NCI-H1048 (cell line): ENCODE measurements at places on chromosomes 6 and 20.

GRCh38 chr6:122652431-122652830 is 42.2 kb downstream of the PKIB start:
- no peak for DNase-seq

DNA sequence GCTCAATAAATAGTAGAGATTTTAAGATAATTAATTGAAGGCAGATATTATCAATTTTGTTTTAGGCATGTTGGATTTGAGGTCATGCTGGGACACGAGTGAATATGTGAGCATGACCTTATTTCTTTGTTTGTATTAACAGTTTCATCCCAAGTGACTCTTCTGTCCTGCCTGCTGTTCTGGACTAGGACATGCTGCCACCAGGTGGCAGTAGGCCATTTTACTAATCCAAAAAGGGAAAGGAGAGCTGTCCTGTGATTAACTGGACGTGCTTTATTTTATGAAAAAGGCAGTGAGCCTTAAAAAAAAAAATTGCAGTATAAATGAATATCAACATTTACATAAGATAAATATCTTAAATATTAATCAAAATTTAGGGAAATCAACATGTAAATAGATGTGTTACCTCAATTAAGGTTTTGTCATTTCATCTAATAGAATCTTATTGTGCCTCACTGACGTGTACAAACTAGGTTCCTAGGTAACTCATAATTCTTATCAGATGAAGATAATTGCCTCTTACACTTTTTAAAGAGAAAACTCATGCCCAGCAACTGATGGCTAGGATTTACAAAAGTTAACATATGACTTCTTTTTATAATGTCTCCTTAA is 49.8 kb downstream of the FRK start:
- DNase-seq: no peak

- no peak for DNase-seq
Measured at GRCh38 chr6:148513145-148514071, 170.8 kb downstream of the SASH1 start.

DNA sequence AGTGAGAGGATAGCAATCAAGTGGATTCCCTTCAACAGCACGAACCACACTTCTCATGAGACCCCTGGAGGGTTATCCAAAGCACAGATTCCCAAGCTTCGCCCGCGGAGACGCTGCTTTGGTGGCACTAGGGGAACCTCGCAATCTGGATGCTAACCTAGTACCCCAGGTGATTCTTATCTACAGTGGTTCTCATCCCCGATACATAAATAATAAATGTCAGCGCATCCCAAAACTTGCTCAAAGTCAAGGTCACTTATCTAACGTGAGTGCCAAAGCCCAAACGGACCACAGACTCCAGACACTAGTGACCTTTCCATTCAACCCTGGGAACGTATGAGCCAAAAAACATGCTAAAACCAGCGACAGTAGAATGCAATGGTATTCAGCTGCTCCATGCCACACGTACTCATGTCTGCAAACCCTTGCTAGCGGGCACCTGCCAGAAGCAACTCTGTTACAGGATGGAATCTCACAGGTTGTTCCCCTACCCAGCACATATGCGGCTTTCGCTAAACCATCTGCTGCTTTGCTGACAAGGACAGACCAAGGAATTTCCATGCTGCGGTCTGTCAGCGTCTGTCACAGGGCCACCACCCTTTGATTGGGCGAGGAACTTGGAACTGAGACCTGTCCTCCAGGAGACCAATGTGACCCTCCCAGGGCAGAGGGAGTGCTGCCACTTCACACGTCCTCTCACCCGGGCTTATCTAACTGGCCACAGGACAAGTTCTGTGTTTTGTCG is 16.8 kb downstream of the MYLK4 start:
- no peak for DNase-seq

DNA sequence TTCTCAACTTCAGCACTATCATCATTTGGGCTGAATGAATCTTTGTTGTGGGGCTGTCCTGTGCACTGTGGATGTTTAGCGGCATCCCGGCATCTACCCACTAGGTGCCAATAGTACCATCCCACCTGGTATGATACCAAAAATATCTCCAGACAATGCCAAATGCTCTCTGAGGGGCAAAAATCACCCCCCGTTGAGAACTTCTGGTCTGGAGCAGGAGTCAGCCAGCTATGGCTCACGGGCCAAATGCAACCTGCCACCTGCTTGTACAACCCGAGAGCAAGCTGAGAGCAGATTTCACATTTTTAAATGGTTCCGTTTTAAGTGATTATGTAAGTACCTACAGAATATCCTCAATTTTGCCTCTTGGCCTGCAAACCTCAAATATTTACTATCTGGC is 26.8 kb downstream of the KCNB1 start:
- DNase-seq: no peak

DNA sequence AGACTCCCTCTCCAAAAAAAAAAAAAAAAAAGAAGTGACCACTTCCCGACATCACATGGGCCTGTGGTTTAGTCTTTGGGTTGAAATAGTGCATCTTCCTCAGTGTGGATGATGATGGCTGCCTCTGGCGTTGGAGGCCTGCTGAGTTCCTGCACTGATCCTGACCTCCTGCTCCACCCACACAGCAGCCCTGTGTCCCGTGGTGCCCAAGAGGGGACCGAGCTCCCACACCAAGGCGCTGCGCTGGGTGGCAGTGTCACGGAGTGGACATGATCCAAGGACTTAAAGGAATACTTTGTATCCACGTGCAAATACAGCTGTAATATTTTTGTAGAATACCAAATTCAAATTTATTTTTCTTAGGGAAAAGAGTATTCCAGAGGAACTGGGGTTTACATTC is 109.2 kb upstream of the PHACTR3 start:
- no peak for DNase-seq

DNA sequence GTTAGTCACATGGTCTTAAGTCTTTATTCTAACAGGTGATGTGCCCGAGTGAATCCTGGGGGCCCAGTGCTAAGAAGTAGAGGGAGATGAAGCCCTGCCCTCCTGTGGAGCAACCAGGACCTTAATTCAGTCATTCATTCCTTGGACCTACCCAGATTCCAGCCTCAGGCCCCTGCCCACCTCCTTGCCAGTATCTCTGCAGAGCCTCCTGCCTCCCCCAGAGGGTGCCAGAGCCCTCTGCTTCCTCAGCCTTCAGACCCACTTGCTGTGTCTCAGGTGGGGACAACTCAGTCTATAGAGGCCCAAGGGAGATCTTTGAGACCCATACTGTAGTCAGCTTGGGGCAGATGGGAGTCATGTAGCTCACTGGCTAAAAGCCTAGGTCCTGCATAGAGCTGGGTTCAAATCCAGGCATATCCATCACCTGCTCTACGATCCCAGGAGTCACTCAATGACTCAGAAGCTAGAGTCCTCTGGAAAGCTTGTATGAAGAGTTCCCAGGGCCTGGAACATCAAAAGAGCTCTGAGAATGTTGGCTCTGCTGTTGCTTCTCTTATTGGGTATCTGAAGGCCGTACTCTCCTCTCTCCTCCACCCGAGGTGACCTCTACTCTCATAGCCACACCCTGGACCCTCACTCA is 3.9 kb upstream of the SIGLEC1 start:
- no peak for DNase-seq

DNA sequence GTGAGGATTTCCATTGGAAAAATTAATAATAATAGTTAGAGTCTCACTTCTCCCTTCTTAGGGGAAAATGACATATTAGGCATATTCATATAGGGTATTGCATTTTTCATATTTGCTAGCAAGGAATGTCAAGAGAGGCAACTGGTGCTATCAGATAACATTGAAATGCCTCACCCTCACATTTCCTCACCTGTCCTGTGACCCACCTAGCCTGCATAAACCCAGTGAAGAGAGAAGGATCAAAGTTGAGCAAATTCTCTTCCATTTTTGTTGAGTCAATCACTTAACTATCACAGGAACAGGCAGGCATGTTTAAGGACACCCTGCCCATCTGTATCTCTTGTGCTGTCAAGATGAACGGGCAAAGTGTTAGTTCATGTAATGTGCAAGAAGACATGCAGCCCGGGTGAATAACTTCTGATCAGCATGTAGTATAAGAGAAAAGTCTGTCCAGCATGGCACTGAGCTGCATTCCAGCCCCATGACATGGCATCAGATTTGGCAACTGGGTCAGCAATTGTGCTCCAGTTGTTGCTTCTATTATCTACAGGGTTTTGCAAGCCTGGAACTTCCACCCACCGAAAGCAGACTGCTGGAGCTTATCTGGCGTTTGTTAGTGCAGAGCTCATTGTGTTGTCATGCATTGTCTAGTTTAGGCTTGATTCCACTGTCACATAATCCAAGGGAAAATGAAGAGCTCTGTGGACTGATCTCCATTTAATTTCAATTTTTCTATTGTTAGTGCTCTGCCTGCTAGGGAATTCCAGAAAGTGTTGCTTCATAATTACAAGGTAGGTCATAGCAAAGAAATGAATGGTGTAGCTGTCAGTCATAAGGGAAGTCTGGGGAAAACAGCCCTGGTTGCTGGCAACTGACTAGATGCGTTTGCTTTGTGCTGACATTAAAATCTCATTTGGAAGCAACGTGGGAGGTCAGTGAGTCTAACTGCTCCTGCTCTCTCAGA is 138.4 kb upstream of the TNFAIP3 start:
- no peak for DNase-seq

DNA sequence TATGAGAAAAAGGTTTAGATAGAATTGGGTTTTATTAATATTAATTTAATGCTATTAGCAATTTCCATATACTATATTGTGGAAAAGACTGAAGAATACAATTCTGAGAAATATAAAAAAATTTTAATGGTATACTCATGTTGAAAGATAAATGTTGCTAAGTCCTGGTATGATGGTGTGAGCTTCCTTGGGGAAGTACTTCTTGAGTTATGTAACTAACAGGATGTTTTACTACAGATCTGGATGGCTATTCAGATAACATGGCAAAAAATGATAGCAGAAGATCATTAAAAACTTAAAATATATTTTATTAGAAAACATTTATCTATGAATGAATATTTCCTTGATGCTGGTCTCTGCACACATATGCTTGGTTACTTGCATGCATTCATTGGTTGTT is 23.5 kb upstream of the CALHM6 start:
- DNase-seq: no peak

DNA sequence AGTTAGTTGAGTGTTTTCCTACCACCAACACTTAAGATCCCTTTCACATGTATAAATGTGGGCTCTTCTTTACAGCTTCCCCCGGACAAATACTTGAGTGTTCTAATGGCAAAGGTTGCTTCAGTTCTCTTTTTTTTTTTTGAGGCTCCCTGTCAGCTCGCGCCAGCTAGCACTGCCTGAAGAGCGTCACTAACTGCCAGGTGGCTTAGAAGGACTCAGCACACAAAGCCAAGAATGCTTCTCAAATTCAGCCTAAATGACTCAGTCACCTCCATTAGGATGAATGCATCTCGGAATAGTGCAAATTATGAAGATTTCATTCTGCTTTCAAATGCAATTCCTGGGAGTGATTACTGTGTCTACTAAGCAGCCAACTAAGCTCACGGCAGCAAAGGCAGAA is 150.7 kb upstream of the BTBD3 start:
- no peak for DNase-seq

GRCh38 chr20:38156888-38157634 is 8.0 kb downstream of the TGM2 start:
- no peak for DNase-seq

DNA sequence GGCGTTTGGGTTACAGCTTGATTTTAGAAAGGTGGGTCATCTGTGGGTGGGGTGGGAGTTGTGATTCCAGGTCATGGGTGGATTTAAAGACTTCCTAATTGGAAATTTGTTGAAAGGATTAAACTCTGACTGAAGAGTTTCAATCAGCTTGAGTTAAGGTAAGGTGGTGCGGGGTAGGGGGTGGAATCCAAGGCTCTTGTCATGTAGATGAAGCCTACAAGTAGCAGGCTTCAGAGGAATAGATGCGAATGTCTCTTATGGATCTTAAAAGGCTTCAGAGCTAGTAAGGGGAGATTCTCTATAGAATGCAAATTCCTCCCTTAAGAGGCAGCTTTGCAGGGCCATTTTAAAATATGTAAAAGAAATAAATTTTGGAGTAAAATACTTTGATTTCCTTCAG is 645.3 kb downstream of the FRK start:
- no peak for DNase-seq

DNA sequence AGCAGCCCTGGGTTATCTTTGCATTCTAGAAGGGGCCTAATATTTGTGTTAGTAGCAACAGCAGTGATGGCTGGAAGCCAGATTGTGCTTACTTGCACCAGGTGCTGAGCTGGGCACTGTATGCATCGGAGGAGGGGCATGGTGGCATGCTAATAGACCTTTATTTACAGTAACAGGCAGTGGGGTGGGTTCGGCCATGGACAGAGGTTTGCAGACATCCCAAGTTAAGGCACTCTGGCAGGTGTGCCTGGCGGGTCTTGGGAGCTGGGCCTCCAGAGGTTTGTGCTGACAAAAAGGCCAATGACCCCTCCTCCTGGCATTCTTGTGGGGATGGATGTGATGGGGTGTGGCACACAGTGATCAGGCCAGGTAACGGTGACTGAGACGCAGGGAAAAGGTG is 39.0 kb upstream of the CD93 start:
- no peak for DNase-seq

GRCh38 chr6:30611150-30611855 is 5.7 kb downstream of the PPP1R10 start:
- DNase-seq: no peak

DNA sequence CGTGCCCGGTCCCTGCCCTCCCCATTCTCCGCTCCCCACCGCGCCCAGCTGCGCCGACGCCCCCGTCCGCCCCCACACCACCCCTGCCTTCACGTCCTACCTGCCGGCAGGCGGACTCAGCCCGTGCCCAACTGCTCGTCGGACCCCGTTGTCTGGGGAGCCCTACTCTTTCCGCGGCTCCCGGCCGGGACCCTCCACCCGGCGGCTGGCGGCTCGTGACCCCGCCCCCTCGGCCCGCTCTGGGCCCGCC is at the start of gene SERAC1:
Gene SERAC1 (minus strand): TSS at position 223 of the 250 bp plus-strand sequence. CDS start 9,899 bp downstream, outside the sequence.
- DNase-seq: no peak

DNA sequence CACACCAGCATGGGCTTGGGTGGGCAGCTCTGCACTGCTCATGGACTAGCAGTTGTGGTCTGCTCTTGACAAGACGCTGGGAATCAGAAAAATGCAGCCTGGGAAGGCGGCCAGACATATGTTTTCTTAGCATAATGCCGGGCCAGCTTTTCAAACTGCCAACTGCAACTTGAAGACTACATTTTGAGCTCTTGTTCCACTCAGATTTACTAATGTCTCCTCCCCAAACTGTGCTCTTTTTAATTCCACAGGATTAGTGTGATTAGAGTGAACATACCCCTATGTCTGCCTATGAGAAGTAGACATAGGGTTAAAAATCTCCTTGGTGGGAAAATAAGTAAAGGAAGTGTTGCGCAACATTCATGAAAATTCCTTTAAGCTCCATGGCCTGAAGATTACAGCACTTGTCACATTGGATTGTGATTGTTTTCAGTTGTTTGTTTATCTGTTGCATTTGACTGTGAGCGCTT is 5.3 kb upstream of the FNDC1 start:
- DNase-seq: no peak

DNA sequence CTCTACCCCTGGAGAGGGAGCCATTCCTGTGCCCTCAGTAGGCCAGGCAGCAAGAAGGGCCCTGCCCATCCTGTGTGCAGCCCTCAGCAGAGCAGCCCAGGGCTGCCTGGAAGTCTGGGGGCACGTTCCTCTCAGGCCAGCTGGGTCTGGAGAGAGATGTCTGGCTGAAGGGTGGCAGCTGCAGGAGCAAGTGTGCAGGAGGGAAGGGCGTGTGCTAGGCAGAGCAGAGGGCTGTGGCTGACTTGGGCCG is 62.7 kb downstream of the NOL4L start:
- no peak for DNase-seq
